ENCODE measurements at places on chromosomes 7 and 10.

DNA sequence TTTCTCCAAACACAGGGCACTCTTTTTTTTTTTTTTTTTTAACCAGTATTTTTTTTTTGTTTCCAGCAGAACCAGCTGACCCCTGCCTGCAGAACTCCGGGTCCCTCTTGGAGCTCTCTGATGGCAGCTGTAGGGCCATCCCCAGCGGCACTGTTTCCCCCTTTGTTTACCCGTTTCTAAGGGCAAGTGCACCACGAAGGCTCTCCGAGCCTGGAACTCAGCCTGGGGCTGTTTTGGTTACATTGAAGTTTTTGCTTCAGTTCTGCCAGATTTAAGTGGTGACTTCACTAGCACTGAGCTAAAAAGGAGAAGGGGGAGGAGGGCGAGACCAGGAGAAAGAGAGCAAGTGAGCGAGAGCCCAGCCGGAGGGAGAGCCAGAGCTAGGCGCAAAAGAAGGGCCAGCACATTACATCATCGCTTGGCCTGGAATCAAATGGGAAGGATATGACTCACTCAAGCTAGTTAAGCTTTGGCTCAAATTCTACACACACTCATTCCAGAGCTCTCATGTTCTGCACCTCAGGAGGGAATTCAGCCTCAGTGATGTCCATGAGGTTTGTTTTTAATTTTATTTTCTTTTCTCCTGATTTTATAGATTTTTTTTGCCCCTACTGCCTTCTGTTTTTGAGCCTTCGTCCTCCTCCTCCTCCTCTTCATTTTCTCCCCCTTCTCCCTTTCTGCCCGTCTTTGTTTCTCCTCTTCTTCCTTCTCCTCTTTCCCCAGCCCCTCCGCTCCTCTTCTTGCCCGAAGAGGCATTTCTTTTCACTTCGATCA is 272.3 kb downstream of the TRIL start:
- DNase-seq = peak; percentile 99

DNA sequence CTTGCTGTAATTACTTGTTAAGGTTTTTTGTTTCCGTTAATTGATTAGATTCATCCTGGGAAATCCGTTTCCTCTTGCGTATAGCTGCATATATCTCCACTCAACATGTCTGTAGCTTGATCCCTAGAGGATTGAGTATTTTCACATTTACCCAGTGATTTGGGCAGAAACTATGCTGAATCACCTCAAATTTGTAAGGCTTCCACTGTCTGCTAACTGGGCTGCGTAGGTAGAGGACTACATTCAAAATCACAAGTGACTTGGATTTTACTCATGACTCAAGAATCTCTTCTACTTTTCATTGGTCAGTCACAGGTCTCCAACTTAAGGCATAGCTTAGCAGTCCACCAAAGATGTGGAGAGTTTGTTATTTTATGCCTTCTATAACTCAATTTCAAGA is 141.8 kb downstream of the POLR1F start:
- DNase-seq = no peak

GRCh38 chr10:79044036-79044632 is 24.6 kb upstream of the ZMIZ1 start:
- no peak for DNase-seq

DNA sequence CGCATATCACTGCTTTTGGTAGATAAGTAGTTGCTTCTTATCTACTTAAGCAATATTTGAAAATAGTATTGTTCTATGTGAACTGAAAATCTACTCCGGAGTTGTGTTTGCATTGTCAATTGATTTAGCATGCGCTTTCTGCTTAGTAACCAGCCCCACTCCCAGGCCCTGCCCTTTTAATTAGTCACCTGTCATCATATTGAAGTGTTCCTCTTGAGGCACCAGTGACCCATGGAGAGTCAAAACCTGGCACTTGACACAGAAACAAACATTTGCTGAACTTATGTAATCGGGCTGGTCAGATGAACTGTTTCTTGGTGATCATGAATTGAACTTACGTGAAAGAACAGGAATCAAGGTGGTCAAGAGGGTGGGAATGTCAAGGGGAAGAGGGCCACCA is 27.8 kb upstream of the CDHR3 start:
- no peak for DNase-seq

DNA sequence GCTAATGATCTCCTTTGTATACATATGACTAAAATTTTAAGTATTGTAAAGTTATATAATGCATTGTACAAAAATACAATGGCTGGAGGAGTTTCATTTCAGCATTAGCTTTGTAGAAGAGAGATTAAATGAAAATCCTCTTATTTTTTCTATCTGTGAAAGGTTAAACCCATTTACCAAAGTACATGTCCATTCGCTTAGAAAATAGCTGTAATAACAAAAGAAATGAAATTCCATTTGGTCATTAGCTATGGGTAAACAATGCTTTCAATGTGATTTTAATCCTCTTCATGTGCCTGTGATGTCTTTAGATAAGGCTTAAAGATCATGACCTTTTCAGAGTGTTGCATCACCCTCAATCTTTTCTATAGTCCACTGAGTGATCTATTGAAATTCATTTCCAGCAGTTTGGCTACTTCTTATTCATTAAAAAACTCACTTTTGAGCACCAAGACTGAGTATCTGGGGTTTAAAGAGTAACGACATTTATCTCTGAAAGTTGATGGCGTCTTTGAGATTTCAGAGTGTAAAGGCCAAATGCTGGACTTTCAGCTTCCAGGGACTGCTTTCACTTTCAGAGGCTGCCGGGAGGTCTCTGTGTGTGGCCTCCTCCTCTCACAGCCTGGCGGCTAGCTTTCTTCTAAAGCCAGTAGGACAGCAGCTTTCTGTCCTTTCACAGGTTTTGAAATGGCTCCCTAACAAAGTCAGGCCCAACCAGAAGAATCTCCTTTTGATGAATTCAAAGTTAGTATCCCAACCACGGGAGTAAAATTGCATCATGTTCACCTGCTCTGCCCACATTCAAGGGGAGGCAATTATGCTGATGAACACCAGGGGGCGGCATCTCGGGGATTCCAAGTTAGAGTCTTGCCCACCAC is 701.4 kb upstream of the COBL start:
- DNase-seq = no peak

- DNase-seq = no peak
Observed at GRCh38 chr10:126661356-126661755, 9.1 kb downstream of the C10orf90 start.

DNA sequence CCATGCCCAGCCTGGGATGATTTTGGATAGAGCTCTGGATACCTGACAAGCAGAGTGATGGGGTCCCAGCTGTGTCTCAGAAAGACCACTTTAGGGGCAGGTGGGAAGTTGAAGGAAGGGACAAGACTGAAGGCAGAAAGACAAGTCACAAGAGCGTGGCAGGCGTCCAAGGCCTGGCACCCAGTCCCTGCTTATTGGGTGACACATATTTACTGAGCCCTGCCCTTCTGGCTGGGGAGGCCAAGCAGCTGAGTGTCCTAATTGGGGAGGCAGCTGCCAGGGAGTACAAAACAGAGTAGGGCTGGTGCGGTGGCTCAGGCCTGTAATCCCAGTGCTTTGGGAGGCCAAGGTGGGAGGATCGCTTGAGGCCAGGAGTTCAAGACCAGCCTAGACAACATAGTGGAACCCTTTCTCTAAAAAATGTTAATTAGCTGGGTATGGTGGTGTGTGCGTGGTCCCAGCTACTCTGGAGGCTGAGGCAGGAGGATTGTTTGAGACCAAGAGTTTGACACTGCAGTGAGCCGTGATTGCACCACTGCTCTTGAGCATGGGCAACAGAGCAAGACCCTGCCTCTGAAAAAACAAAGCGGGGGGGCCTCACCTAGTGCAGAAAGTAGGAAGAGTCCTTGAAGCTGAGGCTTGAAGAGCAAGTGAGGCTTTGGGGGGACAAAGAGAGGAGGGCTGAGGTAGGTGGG is 53.0 kb upstream of the GTF2I start:
- no peak for DNase-seq

DNA sequence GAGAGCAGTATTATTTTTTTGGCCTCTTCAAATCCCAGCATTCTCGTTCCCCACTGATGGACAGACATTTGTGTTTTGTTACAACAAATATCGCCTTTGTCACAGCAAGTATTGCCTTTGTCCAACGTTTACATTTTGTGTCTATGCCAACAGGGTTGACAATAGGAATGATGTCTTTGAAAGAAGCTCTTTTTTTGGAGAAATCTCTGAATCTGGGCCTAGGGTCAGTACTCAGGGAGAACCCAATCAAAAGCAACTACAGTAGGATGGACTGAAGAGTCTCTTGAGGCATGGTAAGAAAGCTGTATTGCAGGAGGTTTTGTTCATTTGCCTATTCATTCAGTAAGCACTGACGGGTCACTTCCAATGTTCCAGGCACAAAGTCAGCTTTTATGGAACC is 57.7 kb upstream of the KLF14 start:
- no peak for DNase-seq

GRCh38 chr10:110643653-110644597 is at the start of gene RBM20:
Gene RBM20, plus strand, starts transcription at chr10:110644336. Its CDS starts 119 bp downstream, at chr10:110644455.
- DNase-seq = no peak

DNA sequence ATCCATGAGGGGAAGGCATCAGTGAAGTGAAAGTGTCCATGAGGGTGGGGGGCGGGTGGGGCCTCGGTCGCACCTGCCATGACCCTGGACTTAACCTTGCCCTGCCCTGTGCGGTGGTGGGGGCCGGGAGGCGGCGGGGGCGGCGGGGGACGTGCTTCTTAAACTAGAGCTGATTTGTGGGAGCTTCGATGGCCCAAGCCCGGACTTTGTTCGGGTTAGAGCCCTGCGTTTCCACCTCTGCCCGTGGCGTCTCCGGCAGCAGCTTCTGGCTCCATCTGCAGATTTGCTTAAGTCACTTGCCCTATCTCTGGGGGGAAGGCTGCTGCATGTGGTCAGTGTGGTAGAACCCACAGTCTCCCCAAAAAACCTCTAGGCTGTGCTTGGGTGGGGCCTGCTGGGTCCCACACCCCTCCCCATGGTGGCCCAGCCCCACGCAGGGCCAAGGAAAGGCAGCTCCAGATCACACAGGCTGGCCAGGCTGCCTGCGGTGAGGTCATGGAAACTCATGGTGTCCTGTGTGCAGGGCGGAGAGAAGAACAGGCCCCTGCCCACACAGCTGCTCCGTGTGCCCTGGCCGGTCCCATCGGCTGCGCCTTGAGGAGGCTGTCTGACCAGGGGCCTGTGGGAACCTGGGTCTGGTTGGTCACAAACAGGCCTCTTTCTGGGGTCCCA is 93.2 kb downstream of the INPP5A start:
- no peak for DNase-seq

- no peak for DNase-seq
Observed at GRCh38 chr10:81920213-81920829, 45.3 kb downstream of the NRG3 start.

DNA sequence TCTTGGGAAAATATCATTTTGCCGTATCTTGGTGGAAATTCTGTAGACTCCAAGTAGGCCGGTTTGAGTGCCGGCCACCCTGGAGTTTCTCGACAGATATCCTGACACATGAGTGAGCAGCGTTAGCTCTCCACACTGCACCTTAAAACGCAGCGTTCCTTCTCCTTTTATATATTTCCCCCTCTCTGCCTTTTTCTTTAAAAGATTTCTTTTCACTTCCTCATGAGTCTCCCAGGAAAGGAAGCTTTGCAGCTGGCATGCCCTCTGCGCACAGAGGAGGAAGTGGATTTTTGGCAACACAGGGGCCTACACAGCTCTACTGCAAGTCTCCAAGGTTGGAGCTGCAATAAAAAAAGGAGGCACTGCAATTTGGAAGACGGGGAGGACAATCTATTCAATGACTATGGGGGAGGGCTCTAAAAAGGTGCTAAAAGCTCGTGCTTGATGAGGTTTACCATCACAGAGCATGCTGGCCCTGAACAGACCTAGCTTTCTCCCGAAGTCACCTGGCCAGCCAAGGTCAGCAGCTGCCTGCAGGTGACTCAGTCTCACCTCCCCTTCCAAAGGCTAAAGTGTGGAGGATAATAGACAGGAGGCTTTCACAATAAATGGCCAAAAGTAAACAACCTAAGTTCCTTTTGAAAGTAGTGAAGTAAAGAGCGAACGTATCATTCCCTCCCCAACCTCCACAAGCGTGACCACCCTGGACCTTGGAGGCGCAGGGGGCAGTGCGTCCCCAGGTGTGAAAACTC is 252.8 kb downstream of the ZMYND11 start:
- DNase-seq = no peak

DNA sequence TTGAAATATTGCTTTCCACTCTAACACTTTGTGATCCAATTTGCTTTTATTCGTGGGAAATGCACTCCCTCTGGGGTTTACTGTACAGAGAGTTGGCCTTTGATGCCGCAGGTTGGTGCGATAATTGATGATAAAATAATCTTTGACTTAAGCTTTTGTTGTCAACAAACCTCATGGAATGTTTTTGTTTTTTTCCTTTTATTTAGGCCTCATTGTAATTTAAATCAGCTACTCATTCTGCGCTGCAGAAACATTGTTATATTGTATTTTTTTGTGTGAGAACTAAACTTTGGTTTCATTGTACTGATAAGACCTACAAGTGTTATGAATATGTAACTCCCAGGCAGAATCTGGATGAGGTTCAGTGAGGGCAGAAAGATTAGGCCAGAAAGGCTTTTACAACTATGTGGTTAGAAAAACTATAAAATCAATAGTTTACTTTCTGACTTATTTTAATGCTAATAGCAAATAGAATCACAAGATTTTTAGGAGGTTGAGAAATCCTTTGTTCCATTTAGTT is 76.8 kb upstream of the POM121L12 start:
- DNase-seq = no peak

DNA sequence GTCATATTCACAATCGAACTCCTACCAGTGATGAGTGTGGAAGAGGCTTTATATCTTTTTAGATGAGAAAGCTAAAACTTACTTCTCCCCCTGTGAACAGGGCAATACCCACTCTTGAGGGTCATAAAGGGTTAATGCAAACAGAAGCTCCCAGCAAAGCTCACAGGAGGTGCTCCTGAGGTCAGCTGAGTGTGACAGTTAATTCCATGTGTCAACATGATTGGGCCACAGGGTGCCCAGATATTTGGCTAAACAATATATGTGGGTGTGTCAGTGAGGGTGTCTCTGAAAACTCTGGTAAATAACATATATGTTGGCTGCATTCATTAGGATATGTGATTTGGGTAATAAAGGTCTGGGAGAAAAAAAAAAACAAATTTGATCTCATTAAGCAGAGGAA is 86.0 kb downstream of the HIP1 start:
- DNase-seq = no peak
